Activated CD4-positive, alpha-beta T cell treated with anti-CD3 and anti-CD28 coated beads, Interleukin-2, amount 10 ng/mL, durations not matched to agents 24 days and 14 days (primary cell): ENCODE measurements at places on chromosomes 7 and 10. TPM values are rescaled to one million over a fixed set of nuclear protein-coding genes. Genes with fewer than 3 reads are reported as not detected.

DNA sequence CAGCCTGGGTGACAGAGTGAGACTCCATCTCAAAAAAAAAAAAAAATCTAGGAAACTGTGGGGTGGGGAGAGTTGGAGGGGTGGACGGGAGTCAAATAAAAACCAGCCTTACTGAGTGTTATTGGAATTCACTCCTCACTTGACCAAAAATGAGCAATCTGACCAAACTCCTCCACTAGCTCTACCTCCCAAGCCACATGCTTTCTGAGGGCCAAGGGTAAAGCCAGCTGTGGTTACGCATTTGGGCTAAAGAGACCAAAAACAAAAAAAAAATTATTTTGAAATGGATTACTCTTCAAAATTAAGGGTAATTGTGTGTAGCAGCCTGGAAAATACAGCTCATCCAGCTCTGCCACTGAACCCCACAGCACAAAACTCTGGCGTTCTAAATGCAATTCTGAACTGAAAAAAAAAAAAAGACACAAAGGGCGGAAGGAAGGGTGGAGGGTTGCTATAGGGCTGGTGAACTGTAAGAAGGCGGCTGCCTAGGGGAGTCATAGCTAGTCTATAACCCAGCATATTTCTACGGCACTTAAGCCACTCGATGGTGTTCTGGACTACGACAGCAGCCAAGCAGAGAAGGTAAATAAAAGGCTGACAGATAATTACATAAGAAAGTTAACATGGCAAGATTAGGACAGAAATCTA is 7.8 kb downstream of the ELMO1 start:
- peak; percentile 80 for DNase-seq
- peak overlapping the region; percentile 85 for H3K27ac ChIP-seq
- peaks cover 38% of the 10 kb centered on the region for H3K36me3 ChIP-seq
- H3K4me3 ChIP-seq: peak overlapping the region; percentile 68
- peaks cover 51% of the 10 kb centered on the region for H3K4me1 ChIP-seq
- H3K27me3 ChIP-seq: no peaks in the 10 kb centered on the region

- H3K36me3 ChIP-seq: peaks cover 41% of the 10 kb centered on the region
- no peak overlapping the region for H3K4me3 ChIP-seq
- H3K27me3 ChIP-seq: no peaks in the 10 kb centered on the region
- no peak for DNase-seq
- no peak overlapping the region for H3K27ac ChIP-seq
- H3K4me1 ChIP-seq: peaks cover 10% of the 10 kb centered on the region
Measured at GRCh38 chr7:152312316-152312715, 123.5 kb downstream of the KMT2C start.

DGKI gene
- 16.2 and 21.4 TPM in 2 replicates for total RNA-seq

GRCh38 chr10:110753462-110753861 is 109.3 kb downstream of the RBM20 start:
- peaks cover 4% of the 10 kb centered on the region for H3K36me3 ChIP-seq
- H3K27me3 ChIP-seq: no peaks in the 10 kb centered on the region
- H3K4me3 ChIP-seq: no peak overlapping the region
- DNase-seq: no peak
- H3K27ac ChIP-seq: no peak overlapping the region
- H3K4me1 ChIP-seq: peaks cover 31% of the 10 kb centered on the region

GRCh38 chr7:20745702-20746101 is 41.0 kb downstream of the SP8 start:
- H3K27me3 ChIP-seq: no peaks in the 10 kb centered on the region
- no peaks in the 10 kb centered on the region for H3K36me3 ChIP-seq
- no peak overlapping the region for H3K4me3 ChIP-seq
- no peak overlapping the region for H3K27ac ChIP-seq

MMP21 gene
- total RNA-seq: 0.14 TPM in 1 of 2 replicates, not detected in the other

GRCh38 chr10:7136016-7136415 is 274.8 kb downstream of the SFMBT2 start:
- H3K36me3 ChIP-seq: no peaks in the 10 kb centered on the region
- no peak overlapping the region for H3K27ac ChIP-seq
- H3K4me1 ChIP-seq: peaks cover 5% of the 10 kb centered on the region
- DNase-seq: no peak

- H3K27me3 ChIP-seq: no peaks in the 10 kb centered on the region
- no peak overlapping the region for H3K27ac ChIP-seq
- no peaks in the 10 kb centered on the region for H3K36me3 ChIP-seq
- peaks cover 4% of the 10 kb centered on the region for H3K4me1 ChIP-seq
Measured at GRCh38 chr10:13219685-13220670, 14.2 kb downstream of the UCMA start.

OR6V1 gene
- not detected in 2 replicates for total RNA-seq

GRCh38 chr7:105202616-105203015 is 186.1 kb downstream of the SRPK2 start:
- DNase-seq: no peak
- no peak overlapping the region for H3K4me3 ChIP-seq
- peaks cover 17% of the 10 kb centered on the region for H3K36me3 ChIP-seq
- peaks cover 25% of the 10 kb centered on the region for H3K4me1 ChIP-seq

GRCh38 chr7:100126239-100126930 is 382 bp upstream of the MBLAC1 start:
- peaks cover 24% of the 10 kb centered on the region for H3K4me1 ChIP-seq
- no peaks in the 10 kb centered on the region for H3K27me3 ChIP-seq
- H3K4me3 ChIP-seq: peak overlapping the region; percentile 99
- peaks cover 14% of the 10 kb centered on the region for H3K36me3 ChIP-seq
- DNase-seq: no peak
- H3K27ac ChIP-seq: peak overlapping the region; percentile 100

DNA sequence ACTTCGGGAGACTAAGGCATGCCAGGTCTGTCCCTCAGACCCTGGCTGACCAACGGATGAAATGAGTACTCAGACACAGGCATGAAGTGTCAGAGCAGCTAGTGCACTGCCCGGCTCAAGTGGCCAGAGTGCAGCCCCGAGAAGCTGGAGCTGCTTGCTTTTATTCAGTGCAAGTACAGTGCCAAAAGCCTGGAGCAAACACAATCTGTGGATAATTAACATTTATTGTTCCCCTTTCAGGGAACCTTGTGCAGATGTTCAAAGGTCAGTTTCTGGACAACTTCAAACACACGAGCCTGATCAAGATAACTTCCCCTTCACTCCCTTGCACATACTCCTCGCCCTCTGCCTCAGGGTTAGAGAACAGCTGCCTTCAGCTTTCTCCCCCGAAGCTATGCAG is 7.9 kb upstream of the ATE1 start:
- no peaks in the 10 kb centered on the region for H3K4me1 ChIP-seq
- no peak overlapping the region for H3K4me3 ChIP-seq
- H3K27ac ChIP-seq: no peak overlapping the region

CTBP2 gene
- 0.16 TPM in 1 of 2 replicates, not detected in the other for total RNA-seq
